ENCODE measurements at places on chromosomes 3 and 15.
A peak's percentile ranks its signal among the peaks of the same experiment; 100 is the strongest.

- DNase-seq, result no peak
These were observed 51.0 kb downstream of the PHC3 start for GRCh38 chr3:170130532-170130931.

DNA sequence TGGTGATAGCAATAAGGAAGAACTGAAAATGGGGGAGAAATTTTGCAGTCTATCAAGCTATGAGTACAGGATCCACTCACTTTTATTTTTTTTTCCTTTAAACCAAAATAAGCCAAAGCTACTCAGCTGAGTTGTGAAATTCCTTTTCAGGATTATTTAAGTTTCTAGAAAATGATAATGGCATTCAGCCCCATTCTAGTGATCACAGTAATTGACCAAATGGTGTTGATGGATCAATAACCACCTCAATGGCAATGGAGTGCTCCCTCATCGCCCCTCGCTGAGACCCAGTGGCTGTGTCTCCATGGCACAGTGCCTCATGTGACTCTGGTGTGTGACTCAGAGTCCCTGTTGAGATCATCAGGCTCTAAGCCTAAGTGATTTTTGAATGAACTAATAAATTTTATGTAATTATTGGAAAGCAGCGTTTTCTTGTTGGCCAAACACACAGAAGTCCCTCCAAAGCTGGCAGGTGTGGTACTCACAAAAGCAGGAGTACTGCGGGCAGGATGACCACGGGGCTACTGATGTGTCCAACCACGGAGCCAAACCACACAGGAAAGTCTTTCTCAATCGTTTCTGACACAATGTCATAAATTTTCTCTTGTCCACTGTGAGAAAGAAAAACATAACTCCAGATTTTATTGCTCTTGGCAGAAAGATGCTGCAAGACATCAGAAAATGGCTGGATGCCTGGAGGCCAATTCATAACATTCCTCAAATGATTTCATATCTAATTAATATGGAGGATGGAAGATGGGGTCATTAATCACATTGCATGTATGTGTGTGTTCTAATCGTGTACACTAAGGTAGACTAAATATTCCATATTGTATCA is 14.4 kb upstream of the STARD5 start:
- DNase-seq, result no peak

- no peak for DNase-seq
These were observed 211.7 kb upstream of the TTC14 start for GRCh38 chr3:180390313-180390712.

DNA sequence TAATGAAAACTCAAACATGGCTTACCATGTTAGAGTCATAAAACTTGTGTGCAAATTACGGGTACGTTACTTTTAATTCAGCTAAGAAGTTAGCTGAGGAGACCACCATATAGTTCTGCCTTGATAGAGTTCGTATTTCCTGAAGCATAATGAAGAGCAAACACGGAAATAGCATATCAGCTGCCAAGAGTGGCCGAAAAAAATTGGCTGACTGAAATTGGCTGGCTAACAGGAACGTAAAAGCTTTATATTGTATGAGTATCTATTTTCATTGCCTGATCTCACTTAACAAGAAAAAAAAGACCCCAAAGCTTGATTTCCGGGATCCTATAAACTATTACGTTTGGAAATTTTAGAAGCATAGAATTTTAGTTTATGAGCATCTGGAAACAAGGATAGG is 1222.9 kb downstream of the ZPLD1 start:
- no peak for DNase-seq

DNA sequence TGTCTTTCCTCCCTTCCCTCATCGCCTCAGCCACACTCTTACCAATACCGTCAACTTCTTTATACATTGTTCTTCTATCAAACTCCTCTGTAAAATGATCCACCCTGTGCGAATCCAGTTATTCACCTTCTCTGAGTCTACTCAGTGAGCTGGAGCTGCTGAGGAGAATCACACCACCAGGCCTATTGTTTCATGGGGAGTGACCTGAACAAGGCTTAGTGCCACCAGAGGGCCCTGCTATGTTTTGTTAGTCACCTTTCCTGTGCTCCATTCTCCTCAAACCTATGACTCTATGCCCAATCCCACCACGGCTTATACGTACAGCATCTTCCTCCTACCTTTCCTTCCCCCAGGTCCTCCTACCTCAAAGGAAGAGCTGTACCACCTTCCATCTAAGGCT is 50.4 kb upstream of the MED12L start:
- no peak for DNase-seq

GRCh38 chr15:90680371-90680935 is 36.7 kb upstream of the BLM start:
- DNase-seq, result no peak

- DNase-seq, result no peak
These were observed 25.0 kb upstream of the UACA start for GRCh38 chr15:70788114-70789049.

DNA sequence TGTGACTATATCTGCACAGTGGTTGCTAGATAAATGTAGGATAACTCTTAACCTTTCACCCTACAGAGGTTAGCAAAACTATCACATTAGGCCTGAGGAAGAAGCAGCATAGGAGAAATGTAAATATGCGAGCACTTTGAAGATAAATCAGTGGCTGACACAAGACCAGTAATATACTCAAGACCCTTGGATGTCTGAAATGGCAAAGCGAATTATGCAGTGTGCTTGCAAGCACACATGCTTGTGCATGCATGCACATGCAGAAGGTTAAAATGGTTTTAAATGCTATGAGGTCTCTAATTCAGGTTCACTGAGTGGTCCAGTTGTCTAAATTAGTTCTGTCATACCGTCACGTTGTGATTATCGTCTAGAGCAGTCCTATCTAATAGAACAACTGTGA is 13.6 kb upstream of the UTS2B start:
- DNase-seq, result no peak

GRCh38 chr3:174938102-174938501 is 79.0 kb downstream of the NAALADL2 start:
- no peak for DNase-seq

GRCh38 chr3:125055331-125055912 is 375 bp downstream of the HEG1 start:
- DNase-seq, result peak; percentile 16

DNA sequence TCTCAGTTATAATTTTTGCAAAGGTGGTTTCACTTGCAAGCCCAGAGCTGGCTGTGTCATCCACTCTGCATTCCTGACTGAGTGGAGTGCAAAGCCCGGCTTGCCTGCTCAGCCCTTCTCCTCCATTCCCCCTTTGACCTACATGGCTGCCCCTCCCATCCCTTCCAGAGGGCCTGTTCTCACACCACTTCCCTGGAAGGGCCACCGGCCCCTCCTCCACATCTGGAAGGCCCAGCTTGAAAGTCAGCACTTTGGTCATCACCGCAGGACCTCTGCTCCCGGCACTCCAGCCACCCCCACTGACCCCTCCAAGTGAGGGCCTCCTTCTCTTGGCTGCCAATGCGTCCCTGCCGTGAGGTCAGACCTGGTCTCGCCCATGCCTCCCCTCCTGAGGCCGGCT is 74.1 kb upstream of the RNF7 start:
- DNase-seq, result no peak

- DNase-seq, result no peak
These were observed 16.7 kb upstream of the DENND6A start for GRCh38 chr3:57709559-57709958.

DNA sequence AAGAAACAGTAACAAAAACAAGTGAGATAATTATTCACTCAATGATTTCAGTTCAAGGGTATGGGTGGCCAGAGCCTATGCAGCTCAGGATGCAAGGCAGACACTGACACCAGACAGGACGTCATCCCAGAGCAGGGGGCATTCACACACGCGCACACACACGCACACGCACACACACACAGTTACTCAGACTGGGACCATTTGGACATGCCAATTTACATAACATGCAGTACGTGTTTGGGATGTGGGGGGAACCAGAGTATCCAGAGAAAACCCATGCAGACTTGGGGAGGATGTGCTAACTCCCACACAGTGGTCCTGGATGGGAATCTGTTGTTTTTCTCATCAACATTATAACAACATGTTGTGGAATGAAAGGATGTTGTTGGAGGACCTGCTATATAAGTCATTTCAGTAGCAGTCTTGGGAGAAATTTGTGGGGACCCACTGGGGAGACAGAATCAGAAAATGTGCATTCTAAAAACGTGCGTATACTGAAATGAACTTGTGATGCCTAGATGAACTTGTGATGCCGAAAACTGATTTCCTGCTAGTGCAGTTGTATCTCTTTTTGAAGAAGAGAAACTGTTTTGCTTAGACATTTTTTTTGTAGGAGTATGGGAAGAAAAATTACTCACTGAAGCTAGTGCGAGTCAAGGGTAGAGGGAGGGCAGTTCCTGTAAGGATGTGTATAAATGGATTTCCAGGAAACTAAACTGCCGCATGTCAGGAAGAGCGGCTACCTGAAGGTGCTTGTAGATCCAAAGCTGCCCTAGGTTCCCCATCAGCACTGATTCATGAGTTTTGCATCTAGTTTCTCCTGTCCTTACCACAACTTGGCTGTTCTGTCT is 25.2 kb downstream of the CD200 start:
- peak; percentile 49 for DNase-seq

DNA sequence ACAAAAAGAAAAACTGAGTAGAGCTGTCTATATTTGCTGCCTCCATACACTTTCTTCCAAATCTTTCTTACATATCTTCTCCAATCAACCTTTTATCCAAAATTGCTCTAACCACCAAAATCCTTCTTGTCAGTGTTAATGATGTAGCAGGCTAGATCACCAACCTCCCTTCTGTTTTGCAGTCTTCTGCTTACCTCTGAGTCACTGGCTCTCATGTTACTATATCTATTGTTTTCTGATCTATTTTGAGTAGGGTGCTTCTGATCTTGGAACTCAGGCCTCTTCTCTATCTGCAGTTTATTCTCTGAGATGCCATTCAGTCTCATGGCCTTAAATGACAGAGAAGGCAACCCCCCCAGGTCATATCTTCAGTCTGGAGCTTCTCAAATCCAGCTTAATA is 26.3 kb upstream of the AADAC start:
- DNase-seq, result no peak

DNA sequence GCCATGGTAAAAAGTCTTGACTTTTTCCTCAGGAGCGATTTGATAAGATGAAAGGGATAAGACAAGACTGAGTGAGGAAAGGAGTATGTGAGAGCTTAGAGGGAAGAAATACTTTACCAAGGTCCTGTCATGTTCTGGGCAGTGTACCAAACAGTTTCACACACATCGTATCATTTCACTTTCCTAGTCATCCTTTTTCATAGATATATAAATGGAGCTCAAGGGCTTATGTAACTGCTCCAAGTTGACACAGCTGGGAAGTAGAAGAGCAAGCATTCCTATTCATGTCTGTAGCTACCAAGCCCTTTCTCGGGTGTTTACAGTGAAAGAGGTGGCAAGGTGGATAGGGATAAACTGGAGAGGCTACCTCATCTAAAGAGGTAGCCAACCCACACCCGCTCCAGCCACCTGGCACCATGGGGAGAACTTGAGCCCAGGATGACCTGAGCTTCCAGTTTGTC is 57.4 kb downstream of the MRPS25 start:
- DNase-seq, result no peak

DNA sequence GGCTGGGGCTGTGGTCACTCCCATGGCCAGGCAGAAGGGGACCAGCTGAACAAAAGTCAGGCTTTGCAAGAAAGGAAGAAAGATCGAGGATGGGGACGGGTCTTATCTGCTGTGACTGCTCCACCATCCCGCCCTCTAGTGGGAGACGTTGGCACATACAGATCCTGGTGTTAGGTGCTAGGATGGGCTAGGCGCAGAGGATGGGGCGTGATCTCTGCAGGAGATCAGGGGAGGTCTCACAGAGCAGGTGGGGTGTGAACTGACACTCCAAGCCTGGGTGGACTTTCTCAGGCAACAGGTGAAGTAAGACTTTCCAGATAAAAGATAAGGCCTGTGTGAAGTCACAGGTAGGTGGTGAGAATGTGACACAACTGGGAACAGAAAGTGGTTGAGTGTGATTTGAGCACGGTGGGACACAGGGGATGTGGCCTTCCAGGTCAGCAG is 141.9 kb upstream of the SMAD3 start:
- DNase-seq, result no peak

DNA sequence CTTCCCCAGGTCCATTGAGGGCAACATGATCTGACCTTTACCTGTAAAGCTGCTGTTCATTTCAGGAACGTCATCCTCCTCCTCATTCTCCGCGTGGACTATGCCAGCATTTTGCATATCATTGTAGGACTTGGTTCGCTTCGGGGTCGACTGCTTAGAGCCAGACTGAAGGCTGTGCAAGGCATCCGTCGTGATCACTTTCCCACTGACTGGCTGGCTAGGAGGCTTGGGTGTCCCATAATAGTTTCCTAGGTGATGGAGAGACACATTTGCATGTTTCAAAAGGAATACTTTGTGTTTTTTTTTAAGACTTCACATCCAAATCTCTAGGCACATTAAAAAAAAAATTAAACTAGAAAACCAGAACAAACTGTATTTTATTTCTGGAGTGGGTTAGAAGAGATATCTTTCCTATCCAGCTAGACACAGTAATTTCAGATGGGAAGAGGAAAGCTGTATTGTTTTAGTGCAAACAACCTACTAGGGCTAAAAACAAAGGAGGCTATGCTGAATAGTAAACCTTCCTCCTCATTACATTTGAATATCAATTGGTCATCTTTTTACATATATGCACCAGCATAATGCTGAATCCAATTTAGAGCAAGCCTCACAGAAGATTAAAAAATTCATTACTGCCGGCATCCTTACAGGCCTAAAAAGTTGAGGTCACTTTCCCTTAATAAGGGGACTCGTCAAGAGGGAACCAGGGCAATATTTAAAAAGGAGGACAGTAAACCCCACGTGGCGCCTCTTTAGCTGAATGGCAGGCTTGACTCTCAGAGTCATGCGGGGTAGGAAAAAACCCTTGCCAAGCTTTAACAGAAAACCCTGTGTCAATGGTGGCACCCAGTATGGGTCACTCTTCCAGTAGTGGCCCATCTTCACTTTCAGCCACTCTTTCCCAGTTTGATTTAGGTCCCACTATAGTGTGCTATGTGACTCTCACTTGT is 559.9 kb downstream of the MAGI1 start:
- DNase-seq, result no peak

- no peak for DNase-seq
These were observed 451.6 kb upstream of the TPRG1 start for GRCh38 chr3:188720215-188720614.

DNA sequence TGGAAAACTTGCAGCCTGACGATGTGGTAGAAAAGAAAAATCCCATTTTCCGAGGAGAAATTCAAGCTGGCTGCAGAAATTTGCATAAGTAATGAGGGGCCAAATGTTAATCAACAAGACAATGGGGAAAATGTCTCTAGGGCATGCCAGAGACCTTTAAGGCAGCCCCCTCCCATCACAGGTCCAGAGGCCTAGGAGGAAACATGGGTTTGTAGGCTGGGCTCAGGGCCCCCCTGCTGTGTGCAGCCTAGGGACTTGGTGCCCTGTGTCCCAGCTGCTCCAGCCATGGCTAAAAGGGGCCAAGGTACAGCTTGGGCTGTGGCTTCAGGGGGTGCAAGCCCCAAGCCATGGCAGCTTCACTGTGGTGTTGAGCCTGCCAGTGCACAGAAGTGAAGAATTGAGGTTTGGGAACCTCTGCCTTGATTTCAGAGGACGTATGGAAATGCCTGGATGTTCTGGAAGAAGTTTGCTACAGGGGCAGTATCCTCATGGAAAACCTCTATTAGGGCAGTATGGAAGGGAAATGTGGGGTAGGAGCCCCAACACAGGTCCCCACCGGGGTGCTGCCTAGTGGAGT is 75.9 kb upstream of the CADPS start:
- no peak for DNase-seq

- DNase-seq, result no peak
These were observed at the start of gene CACNA2D3 for GRCh38 chr3:54122324-54123002. TSS of gene CACNA2D3 (plus strand) at chr3:54122552.

- DNase-seq, result no peak
These were observed 447.4 kb upstream of the NR2F2 start for GRCh38 chr15:95883064-95883463.

Measured in T-cell (primary cell).